ENCODE measurements at places on chromosomes 7 and 10.

DNA sequence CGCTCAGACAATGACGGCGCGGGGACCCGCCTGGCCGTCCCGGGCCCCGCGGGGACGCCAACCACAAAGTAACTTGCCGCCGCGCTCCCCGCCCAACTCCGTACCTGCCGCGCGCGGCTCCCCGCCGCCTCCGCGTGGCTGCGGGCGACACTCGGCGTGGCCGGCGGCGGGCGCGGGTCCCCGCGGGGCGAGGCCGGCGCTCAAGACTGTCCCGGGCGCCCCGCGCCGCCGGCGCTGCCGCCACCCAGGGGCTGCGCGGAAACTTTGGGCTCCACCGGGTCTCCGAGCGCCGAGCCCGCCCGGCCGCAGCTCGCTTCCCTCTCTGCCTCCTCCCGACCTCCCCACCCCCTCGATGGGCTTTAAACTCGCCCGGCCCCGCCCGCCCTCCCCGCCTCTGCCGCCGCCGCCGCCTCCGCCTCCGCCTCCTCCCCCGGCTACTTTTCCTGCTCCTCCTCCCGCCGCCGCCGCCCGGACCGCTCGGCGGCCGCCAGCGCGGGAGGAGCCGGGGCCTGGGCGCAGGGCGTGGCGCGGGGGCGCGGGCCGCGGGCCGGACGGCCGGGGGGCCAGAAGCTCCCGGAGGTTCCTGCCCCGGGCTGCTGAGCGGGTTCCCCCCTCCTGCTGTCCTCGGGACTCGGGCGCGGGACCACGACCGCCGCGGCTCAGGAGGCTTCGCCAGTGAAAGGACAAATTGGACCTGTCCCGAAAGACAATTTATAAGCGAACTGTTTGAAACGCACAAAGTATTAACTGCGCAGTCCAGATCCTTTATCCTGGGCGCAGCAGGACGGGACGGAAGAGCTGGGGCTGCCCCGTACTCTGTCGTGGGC is 10.6 kb upstream of the GRB10 start:
- no peak for DNase-seq

DNA sequence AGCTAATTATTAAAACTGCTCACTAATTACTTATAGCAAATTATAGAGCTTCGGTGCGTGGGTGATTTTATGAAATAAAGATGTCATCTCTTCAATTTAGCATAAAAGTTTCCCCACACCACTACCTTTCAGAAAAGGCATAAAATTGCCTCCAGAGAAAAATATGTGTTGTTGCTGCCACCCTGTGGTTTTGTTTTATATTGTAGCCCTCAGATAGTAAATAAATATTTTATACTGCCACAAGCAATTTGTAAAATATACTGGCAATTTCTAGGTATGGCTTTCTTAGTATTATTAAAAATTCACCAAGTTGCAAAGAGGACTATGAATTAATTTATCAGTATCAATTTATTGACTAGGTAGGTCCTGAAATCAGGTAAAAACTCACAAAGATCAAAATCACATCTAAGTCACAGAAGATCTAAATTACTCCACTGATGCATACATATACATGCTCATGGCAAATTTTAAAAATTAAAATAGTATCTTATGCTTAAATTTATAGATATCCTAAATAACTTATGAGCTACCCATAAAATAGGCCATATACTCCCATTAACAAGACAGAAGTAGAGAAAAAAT is 26.5 kb downstream of the ASNS start:
- peak; percentile 22 for DNase-seq

GRCh38 chr7:90239050-90239449 is 5.9 kb upstream of the CFAP69 start:
- DNase-seq = no peak

DNA sequence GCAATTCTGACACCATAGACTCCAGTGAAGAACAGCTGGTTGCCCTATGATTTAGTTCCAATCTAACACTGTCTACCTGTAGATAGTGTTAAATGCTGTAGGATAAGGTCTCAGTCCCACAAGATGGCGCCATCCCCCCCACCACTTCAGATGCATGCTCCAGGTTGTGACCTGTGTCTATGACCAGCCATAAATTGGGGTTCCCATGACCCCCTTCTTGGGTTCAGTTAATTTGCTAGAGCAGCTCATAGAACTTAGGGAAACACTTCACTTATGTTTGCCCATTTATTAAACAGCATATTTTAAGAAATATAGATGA is 13.1 kb downstream of the CCSER2 start:
- DNase-seq = no peak

- no peak for DNase-seq
Measured at GRCh38 chr7:30309302-30309701, 24.9 kb downstream of the ZNRF2 start.

GRCh38 chr7:132494474-132494873 is 81.8 kb downstream of the PLXNA4 start:
- DNase-seq = peak; percentile 33

DNA sequence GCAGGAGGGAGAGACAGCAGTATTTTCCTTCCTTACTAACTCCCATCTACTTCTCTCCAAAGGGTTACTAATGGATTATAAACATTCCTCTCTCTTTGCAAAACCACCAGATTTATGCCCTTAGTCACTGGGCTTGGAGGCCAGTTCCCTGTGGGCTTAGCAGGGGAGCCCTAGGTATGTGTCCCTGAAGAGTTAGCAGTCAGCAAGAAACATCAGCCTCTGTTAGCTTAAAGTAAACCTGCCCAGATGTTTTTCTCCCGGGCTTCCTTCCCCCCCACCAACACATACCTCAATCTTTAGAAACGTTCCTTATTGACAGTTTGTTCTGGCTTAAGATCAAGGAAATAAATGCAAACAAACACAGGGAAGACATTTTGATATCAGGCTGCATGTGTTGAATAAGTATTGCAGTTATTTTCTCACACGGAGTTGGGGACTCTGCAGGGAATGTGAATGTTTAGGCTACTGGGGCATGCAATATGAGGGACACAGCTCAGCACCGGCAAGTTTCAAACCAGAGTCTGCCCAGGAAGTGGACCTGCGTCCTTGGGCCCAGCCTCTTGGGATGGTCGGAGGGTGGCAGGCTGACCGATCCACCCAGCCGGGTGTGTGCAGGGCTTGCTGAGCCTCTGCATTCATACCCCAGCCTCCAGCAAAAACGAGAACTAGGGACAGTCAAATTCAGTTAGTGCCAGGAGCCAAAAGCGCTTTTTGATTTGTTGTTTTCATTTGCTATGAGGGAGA is 252.0 kb upstream of the GRB10 start:
- no peak for DNase-seq

GRCh38 chr7:94492601-94493000 is 17.0 kb upstream of the CASD1 start:
- no peak for DNase-seq

DNA sequence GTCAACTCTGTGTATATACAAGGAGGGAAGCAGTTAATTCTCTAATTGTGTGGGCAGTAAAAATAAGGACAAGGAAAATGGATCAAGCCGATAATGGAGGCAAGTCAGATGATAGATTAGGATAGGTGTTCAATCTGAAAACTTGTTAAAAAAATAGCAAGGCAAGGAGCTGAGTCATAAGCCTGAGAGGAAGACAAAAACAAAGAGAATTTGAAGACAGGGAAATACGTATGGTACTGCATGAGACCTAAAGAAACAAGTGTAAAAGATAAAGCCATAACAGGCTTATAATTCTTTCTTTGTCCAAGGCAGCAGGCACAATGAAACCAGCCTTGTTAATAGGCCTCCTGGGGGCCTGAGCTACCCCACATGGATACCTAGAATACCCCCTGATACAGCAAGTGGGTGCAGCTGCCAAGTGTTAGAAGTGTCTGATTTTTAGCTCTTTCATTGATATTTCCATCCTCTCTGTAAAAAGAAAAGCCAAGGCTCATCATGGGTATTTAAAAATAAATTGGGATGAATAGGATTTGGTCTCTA is 1570.6 kb upstream of the LRRTM3 start:
- DNase-seq = no peak

- DNase-seq = no peak
Measured at GRCh38 chr7:125255810-125256209, 326.2 kb upstream of the POT1 start.

- DNase-seq = no peak
Measured at GRCh38 chr7:70063371-70063770, 465.1 kb downstream of the AUTS2 start.

- no peak for DNase-seq
Measured at GRCh38 chr7:77199013-77199966, at the start of gene FGL2. Gene FGL2 (minus strand): TSS chr7:77199819. CDS start chr7:77199793, 26 bp downstream.

DNA sequence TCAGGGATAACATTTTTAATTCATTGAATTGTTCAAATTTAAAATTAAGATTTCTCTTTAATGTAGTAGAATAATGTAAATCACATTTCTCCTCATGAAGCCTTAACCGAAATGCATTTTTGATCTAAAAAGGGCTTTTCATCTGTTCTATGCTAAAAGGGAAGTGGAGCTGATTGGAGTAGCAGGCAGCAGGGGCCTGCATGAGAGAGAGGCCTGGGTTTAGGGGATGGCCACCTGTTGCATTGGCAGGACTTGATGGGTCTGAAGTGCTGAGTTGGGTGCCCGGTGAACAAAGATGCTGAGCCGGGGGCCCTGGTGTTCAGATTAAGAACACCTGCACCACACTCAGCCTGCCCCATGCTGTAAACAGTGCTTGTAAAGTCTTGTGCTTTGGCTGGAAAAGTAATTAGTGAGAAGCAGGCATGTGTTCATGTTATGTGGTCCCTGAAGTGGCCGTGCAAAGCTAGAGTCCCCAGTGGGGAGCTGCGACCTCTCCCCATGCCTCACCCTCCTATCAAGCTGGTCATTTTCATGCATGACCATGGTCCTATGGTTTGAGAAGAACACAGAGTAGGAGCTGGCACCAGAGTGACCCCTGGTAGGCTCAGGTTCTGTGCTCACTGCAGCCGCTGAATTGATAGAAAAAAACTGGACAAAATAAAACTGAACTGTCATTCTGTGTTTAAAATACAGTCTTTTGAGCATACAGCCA is 124.3 kb downstream of the ADCY1 start:
- no peak for DNase-seq

- DNase-seq = no peak
Measured at GRCh38 chr10:3009341-3009740, 58.0 kb upstream of the PFKP start.

DNA sequence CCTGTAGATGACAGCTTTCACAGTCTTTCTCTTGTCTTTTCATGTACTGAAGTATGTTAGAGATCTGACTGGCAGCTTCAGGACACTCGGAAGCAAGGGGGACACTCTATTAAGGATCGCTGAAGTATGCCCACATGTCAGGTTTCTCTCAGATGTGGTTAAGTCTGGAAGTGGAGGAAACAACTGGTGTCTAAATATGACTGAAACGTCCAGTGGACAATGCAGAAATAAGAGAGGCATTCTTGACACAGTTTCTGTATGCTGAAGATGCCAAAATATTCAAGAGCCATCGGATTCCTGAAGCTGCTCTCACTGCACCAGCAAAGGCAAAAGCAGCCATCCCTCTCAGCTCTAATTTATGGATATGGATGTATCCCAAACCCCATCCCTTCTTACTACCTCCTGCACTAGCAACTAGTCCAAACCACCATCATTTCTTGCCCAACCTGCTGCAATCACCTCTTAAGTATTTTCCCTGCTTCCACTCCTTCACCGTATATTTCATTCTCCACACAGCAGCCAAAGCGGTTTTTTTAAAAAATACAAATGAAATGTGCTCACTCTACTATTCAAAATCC is 113.4 kb downstream of the REEP3 start:
- no peak for DNase-seq

GRCh38 chr7:155965010-155965409 is 152.7 kb upstream of the SHH start:
- no peak for DNase-seq

DNA sequence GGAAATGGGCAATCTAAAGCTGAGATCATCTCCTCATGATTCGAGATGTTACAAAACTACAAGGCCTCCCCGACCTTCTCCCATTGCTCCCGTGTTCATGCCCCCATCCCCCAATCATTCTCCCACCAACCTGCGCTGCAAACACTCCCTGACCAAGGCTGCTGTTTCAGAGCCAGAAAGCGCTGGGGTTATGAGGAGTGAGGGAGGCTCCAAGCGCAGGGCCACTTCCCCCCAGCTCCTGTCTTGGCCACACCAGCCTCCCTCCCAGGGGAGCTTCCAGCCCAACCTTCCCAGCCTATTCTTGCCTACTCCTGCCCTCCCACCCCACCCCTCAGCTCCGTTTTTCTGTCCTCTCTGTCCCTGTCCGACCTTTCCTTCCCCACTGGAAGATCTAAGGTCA is 14.7 kb upstream of the NODAL start:
- no peak for DNase-seq

GRCh38 chr10:102281102-102281487 is 35.8 kb downstream of the GBF1 start:
- no peak for DNase-seq

GRCh38 chr7:76074972-76075370 is 27.1 kb downstream of the MDH2 start:
- DNase-seq = no peak

DNA sequence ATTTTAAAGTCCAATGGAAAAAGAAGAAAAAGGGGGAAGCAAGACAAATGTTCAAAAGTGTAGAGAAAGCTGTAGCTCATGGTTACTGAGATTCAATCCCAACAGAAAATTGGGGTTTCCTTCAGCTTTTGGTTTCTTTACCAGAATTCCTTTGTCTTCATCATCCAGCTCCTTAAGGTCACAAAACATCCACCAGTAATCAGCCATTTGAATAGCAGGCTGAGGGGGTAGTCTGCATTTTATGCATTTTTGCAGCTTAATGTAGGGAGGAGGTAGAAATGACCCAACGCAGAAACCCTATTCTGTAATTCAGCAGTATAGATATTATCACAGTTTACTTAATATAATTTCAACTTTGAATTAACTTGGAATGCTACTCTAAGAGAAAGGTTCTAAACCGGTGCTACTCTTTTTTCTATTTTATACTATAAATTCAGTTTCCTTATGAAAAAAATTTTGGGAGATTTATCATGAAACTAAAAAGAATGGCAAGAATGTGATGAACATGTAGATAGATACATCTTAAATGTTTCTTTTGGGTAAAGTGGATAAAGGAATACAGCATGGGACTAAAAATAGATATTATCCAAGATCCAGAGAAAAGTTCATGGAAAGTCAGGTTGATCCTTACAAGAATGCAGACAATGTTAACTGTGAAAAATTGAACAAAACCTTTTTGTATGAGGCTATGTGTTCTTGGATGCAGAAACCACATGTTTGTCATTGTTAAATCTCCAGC is 596.9 kb downstream of the PHTF2 start:
- no peak for DNase-seq

Measured in SK-N-DZ (cell line).